ENCODE measurements at places on chromosomes 7 and 10.

GRCh38 chr7:113000316-113001020 is 86.2 kb downstream of the GPR85 start:
- no peak for DNase-seq

GRCh38 chr7:57774300-57774699 is 324.3 kb downstream of the ZNF716 start:
- DNase-seq, result no peak

- no peak for DNase-seq
These were observed 278.6 kb downstream of the USP6NL start for GRCh38 chr10:11332846-11333245.

GRCh38 chr7:13336227-13336626 is 648.8 kb downstream of the ARL4A start:
- no peak for DNase-seq

- DNase-seq, result no peak
These were observed 83.7 kb upstream of the DUSP5 start for GRCh38 chr10:110413903-110414547.

GRCh38 chr10:51403521-51403920 is 295.9 kb downstream of the CSTF2T start:
- no peak for DNase-seq

DNA sequence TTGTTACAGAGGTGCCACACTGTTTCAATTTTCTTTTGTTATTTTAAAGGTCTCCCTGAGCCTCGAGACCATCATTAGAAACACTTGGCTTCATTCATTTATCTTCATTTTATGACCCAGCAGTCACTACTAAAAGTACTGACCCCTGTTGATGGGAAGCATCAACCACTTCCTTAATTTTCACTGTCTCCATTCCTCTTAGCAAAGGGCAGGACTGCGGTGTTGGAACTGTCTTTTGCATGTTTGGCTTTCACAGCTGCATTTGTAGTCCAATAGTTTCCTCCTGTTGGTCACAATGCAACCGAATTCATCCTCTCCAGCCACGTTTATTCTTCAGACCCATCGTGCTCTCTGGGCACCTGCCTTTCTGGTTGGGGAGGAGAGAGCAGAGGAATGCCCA is 46.7 kb upstream of the PDZD8 start:
- no peak for DNase-seq

DNA sequence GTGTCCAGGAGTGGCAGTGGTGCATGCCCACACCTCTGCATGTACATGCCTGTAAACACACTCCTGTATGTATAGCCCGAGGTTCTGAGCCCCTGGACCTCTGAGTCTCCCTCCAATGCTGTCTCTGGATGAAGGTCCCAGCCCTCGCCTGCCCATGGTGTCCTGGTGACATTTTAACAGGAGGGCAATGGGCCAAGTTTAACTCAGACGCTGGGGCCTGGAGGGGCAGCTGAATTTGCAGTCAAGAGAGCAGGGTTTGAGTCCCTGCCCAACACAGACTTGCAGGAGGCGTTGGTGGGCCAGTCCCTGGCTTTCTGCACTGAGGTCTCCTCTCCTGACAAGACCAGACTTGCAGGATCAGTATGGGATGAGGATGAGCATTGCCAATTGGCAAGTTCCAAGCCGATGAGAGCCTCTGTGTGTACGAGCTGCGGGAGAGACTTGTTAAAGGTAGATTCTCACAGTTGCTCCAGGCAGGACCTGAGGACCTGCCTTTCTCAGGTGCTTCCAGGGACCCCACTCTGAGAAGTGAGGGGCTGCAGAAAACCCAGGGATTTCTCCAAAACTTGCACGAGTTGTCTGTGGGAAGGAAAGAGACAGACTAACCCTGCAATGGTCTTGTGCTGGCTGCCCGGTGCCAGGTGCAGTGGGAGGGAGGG is 141.9 kb downstream of the ELFN1 start:
- DNase-seq, result no peak

DNA sequence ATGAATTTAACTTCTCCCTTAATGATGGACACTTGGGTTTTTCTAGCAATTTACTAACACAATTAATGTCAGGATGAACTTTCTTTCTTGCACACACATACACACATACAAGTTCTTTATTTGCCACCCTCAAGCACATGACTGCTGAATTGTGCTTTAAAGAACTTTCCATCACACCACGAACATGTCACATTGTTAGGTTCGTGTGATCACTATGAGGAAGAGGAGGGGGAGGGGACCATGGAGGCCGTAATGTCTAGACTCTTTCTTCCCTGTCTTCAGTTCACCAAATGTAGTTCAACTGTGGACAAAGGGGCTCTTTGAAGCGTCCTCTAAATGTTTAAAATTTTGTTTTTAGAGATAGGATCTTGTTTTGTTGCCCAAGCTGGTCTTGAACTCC is 31.0 kb downstream of the NUP42 start:
- DNase-seq, result no peak

- DNase-seq, result no peak
These were observed 176.1 kb downstream of the COBL start for GRCh38 chr7:51140199-51141164.

GRCh38 chr7:3559278-3559677 is 258.2 kb downstream of the SDK1 start:
- DNase-seq, result no peak

DNA sequence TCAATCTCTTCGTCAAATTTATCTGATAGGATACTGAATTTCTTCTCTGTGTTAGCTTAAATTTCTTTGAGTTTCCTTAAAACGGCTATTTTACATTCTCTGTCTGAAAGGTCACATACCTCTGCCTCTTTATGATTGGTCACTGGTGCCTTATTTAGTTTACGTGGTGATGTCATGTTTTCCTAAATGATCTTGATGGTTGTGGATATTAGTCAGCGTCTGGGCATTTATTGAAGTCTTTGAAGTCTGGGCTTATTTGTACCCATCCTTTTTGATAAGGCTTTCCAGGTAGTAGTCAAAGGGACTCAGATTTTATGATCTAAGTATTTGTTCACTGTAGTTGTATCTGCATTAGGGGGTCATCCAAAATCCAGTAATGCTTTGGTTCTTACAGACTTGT is 1407.5 kb upstream of the LRRTM3 start:
- DNase-seq, result no peak

- no peak for DNase-seq
These were observed 144.2 kb upstream of the GLI3 start for GRCh38 chr7:42381161-42381560.

- DNase-seq, result peak; percentile 26
These were observed 5.3 kb downstream of the HOXA11 start for GRCh38 chr7:27179503-27180430.

- no peak for DNase-seq
These were observed 276.1 kb downstream of the ELFN1 start for GRCh38 chr7:1946025-1946772.

DNA sequence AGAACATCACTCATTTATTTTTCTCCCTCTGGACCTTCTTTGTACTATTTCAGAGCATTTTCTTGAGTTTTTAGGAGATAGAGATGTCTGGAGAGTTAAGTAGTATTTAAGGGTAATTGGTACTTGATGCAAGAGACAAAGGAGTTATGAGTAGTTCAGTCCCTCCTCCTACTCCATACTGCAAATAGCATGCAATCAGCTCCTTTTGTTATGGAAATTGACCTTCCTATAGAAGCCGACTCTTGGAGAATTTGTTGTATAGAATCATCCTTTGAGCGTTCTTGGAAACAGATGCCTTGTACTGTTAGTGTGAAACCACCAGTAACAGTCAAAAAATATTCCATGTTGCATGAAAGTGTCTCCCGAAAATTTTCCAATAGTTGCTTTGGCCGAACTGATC is 428.2 kb upstream of the GALNT17 start:
- no peak for DNase-seq

DNA sequence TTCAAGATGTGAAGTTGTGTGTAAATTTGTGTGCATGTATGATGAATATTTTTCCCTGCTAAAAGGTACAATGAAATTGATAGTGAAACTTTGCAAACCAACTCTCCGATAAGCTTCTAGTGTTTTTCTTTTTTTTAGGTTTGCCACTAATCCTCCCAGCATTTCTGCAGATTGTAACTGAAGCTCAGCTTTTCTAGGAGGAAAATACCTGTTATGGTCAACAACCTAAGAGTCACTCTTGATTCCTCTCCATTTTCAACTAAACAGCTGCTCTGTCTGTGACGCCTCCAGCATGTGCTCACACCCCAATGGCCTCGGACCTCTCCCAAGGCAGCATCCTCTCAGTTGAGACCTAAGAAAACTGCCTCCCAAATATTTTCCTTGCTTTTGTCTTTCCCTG is 406.2 kb downstream of the KCNMA1 start:
- no peak for DNase-seq

GRCh38 chr7:55073051-55073511 is 54.3 kb downstream of the EGFR start:
- no peak for DNase-seq

DNA sequence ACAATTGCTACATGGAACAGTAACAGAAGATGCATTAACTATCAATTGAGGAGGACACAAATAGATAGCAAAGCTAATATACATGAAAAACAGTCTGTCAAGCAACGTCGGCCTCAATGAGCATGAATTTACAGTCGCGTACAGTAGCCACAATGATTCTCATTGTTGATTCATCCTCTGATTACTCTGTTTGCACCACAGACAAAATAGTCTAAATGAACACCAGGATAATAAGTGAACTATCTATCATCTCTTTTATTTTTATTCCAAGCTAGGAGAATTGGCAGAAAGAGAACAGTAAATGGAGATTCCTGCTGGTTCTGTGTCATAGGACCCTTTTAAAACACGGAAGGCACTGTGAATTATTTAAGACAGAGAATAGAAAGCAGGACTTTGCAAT is 108.5 kb downstream of the EVX1 start:
- no peak for DNase-seq

DNA sequence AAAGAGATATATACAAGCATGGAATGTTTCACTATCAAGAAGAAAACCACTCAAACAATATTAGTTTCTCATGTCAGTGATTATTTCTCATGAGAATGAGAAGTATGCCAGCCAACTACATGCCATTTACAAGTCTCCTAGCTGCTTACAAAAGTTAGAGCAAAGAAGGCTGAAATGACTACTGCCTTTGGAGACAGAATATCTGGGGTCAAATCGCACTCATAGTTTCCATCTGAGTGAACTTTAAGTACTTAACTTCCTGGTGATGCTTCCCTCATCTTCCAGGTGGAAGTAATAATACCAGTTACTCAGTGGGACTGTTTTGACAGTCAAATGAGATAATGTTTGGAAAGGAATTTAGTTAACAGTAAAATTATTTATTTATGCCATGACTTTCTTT is 42.0 kb upstream of the RHOBTB1 start:
- no peak for DNase-seq

GRCh38 chr10:11205030-11205772 is 187.5 kb downstream of the CELF2 start:
- no peak for DNase-seq

GRCh38 chr7:80661729-80662128 is 23.3 kb downstream of the CD36 start:
- no peak for DNase-seq

- DNase-seq, result no peak
These were observed 13.0 kb downstream of the ELN start for GRCh38 chr7:74040791-74041520.

GRCh38 chr10:98589691-98590090 is 143.0 kb upstream of the HPS1 start:
- no peak for DNase-seq

DNA sequence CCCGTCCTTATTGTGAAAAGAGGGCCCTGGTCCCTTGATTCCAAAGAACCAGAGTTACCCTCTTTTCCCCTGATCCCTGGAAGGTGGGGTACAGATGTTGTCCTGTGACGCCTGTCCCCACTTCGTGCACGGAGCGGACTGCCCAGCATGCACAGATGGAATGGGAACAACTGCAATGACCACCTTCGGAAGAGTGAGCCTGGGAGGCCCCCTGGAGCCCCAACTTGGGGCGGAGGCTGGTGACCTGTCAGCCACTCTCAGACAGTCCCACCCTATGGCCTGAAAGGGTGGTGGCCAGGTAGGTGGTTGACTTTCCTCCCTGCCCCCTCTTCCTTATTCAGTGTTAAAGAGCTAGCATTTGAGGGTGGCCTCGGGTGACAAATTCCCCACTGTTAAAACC is 196.6 kb upstream of the GALNT17 start:
- no peak for DNase-seq

DNA sequence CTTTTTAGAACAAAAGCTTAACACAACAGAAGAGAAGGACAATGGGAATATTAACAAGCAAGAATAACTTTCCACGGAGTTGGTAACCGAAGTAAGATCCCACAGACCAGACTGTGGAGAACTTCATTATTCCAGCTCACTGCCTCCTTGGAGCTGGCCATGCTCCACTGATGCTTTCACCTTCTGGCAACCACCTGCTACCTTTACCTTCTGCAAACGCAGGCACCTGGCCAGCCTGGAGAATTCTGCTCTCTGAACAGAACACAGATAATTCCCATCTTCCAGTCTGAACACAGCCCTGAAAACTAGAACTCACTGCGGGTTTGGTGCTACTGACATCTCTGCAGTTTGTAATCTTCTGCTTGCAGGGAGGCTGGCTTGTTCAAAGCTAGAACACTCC is 66.5 kb downstream of the JAZF1 start:
- no peak for DNase-seq

DNA sequence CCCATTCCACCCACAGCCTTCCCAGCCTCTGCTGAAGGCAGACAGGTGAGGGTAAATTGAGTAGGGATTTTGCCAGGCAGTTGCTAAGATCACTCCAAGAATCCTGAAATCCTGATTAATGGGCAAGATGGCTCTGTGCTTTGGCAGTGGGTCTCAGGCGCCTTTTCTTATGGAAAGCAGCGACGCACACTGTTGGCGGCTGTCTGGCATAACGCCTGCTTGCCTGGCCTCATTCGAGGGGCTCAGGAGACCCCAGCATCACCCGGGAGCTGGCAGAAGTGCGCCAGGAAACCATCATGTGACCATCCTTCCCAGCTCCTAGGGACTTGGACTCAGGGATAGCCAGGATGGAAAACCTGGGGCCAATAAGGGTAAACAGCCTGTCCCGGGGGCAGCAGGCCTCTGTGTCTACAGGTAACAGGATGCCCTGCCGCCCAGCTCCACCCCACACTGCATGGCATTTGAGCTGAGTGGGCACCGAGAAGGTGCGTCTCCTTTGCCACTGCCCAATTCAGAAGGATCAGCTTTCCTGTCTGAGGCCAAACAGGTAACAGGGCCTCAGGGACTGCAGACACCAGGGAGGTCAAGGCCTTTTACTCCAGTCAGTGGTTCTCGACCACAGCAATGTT is 98.6 kb downstream of the FAM53B start:
- no peak for DNase-seq

GRCh38 chr7:22604246-22604645 is 104.3 kb upstream of the STEAP1B start:
- no peak for DNase-seq

DNA sequence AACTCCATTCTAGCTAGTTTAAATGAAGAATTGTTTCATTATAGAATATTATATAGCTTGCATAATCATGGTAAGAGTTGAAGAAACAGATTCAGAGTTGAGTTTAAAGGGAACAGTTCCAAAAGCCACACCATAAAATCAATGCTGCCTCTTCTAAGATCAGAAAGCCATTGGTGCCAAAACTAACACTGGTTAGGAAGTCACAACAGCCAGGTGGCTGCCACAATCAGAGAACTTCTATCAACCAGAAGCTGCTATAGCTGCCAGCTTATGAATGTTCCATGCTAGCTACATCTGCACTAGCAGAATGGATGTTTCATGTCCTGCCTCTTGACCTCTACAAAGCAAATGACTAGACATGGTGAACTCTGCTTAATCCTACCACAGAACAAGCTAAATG is 583.1 kb upstream of the LRRN3 start:
- no peak for DNase-seq
